Left lung (tissue), 14 donors: ENCODE measurements at places on chromosomes 3 and 15. TPM values are rescaled to one million over a fixed set of nuclear protein-coding genes. Genes with fewer than 3 reads are reported as not detected.

DNA sequence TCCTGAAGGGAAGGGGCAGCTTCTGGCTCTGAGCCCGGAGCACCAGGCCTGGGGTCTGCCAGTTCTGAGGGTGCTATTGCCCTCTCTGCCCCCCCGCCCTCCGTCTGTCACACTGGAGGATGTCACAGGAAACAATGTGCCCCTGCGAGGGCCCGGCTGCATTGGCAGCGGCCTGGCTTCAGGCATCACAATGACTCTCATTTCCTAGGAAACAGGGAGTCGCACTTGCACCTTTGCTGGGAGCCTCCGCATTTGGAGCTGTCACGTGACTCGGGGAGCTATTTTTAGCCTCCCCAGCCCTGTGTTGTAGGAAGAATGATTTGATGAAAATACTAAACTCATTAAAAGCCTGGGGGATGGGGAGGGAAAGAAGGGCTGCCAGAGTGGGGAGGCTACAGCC is 518.9 kb downstream of the SHQ1 start:
- no peak for DNase-seq
- H3K27ac ChIP-seq, result no peak overlapping the region
- no peaks in the 10 kb centered on the region for H3K27me3 ChIP-seq
- no peaks in the 10 kb centered on the region for H3K36me3 ChIP-seq
- peaks cover 10% of the 10 kb centered on the region for H3K4me1 ChIP-seq

GRCh38 chr15:22811640-22812039 is 25.2 kb downstream of the NIPA1 start:
- peaks cover 4% of the 10 kb centered on the region for H3K36me3 ChIP-seq
- no peak overlapping the region for H3K4me3 ChIP-seq
- no peak overlapping the region for H3K27ac ChIP-seq
- no peak for DNase-seq
- no peaks in the 10 kb centered on the region for H3K27me3 ChIP-seq

The SLC22A14 gene
- 0.18 TPM for total RNA-seq

GRCh38 chr15:65724464-65725215 is 67.5 kb downstream of the DENND4A start:
- H3K36me3 ChIP-seq, result no peaks in the 10 kb centered on the region
- DNase-seq, result peak; percentile 52

DNA sequence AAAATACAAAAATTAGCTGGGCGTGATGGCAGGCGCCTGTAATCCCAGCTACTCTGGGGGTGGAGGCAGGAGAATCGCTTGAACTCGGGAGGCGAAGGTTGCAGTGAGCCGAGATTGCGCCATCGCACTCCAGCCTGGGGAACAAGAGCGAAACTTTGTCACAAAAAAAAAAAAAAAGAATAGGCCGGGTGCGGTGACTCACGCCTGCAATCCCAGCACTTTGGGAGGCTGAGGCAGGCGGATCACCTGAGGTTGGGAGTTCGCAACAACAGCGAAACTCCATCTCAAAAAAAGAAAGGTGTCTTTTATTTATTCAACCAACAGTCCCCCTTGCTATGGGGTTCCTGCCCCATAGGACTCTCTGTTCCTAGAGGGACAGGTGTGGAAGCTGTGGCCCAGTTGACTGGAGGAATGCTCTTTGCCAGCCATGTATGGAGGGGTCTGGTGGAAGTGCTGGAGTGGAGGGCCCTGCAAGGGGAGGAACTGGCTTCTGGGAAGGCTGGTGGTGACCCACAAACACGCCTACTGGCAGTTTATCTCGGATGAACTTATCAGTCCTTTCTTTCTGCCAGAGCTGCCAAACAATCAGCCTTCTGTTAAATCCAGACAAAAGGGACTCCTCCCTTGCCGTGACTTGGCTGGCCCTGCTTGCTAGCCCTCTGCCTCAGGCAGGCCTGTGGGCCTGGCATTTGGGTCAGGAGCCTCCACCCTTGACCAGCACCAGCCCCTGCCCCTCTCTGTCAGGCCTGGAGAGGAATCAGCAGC is 4.6 kb upstream of the DAG1 start:
- peaks cover 40% of the 10 kb centered on the region for H3K4me1 ChIP-seq
- no peaks in the 10 kb centered on the region for H3K36me3 ChIP-seq
- DNase-seq, result no peak
- no peak overlapping the region for H3K27ac ChIP-seq

The MYLK gene
- 175 TPM for total RNA-seq

DNA sequence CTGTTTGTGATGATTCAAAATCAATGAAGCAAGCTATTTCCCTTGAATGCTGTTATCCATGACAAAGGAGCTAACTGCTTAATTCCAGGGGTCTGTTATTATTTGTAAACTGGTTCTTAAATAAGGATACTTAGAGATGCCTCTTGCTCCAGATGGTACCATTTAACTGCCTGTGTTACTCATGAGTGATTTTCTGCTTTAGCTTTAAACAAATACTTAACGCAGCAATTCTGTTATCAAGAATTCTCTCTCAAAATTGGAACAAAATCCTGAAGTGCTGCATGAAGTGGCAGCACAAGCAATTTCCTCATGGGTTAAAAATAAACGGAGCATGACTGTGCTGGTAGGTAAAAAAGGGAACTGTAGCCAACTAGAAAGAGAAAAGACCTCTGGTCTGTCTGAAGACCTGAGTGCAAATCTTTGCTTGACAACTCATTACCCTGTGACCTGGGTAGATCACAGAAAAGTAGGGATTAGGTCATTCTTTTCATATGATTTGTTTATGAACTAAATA is 62.5 kb upstream of the GBE1 start:
- H3K27ac ChIP-seq, result no peak overlapping the region
- H3K4me1 ChIP-seq, result no peaks in the 10 kb centered on the region
- peak; percentile 5 for DNase-seq

The CCDC54 gene
- not detected for total RNA-seq

DNA sequence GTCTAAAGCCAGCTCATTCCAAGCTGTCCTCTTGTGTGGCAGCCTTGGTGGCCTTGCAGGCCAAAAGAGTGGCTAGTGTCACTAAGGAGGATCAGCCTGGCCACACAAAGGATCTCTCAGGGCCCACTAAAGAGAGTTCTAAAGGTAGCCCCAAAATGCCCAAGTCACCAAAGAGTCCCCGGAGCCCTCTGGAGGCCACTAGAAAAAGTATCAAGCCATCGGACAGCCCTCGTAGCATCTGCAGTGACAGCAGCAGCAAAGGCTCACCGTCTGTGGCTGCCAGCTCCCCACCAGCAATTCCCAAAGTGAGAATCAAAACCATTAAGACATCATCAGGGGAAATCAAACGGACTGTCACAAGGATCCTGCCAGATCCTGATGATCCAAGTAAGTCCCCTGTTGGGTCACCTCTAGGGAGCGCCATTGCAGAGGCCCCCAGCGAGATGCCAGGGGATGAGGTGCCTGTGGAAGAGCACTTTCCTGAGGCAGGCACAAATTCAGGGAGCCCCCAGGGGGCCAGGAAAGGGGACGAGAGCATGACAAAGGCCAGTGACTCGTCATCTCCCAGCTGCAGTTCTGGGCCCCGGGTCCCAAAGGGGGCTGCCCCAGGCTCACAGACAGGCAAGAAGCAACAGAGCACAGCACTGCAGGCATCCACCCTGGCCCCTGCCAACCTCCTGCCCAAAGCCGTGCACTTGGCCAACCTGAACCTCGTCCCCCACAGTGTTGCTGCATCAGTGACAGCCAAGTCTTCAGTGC is 33.5 kb upstream of the ALPK3 start:
- H3K27me3 ChIP-seq, result no peaks in the 10 kb centered on the region
- H3K27ac ChIP-seq, result no peak overlapping the region
- H3K36me3 ChIP-seq, result peaks cover 3% of the 10 kb centered on the region
- DNase-seq, result no peak
- H3K4me1 ChIP-seq, result peaks cover 36% of the 10 kb centered on the region

GRCh38 chr3:141505166-141505565 is 18.3 kb downstream of the RASA2 start:
- H3K4me1 ChIP-seq, result peaks cover 16% of the 10 kb centered on the region
- no peak overlapping the region for H3K4me3 ChIP-seq
- H3K36me3 ChIP-seq, result no peaks in the 10 kb centered on the region
- no peaks in the 10 kb centered on the region for H3K27me3 ChIP-seq

The ITIH1 gene
- not detected for total RNA-seq

DNA sequence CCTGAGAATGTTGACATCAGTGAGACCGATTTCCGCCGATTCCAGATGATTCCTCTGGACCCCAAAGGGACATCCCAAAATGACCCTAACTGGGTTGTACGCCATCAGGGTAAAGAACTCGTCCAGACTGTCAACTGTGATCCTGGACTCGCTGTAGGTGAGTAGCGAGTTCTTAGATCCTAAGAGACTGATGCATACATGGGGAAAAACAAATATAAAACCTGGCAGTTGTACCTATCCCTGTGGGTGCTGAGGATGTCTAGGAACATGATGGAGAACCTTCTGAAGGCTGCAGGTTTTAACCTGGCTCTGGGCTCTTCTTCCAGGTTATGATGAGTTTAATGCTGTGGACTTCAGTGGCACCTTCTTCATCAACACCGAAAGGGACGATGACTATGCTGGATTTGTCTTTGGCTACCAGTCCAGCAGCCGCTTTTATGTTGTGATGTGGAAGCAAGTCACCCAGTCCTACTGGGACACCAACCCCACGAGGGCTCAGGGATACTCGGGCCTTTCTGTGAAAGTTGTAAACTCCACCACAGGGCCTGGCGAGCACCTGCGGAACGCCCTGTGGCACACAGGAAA is 12.3 kb downstream of the THBS1 start:
- no peak overlapping the region for H3K4me3 ChIP-seq
- H3K27ac ChIP-seq, result no peak overlapping the region
- H3K4me1 ChIP-seq, result no peaks in the 10 kb centered on the region
- H3K27me3 ChIP-seq, result no peaks in the 10 kb centered on the region

DNA sequence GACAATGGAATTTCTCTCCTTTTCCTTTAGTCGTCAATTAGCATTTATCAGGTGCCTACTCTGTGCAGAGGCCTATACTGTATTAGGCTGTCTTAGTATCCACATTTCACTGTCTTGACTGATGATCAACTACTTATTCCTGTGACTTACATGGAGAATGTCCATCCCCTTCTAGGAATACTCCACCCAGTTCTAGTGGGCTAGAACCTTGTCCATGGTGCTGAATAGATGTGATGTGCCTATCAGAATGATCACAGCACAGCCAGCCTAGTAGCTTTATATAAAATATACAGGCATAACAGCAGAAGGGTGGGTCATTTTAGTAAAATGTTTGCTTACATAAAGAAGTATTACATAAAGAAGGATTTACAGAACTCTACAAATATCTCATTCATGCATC is 621.4 kb downstream of the PDCD6IP start:
- no peaks in the 10 kb centered on the region for H3K36me3 ChIP-seq
- no peaks in the 10 kb centered on the region for H3K27me3 ChIP-seq
- DNase-seq, result no peak
- H3K4me1 ChIP-seq, result no peaks in the 10 kb centered on the region
- H3K27ac ChIP-seq, result no peak overlapping the region

DNA sequence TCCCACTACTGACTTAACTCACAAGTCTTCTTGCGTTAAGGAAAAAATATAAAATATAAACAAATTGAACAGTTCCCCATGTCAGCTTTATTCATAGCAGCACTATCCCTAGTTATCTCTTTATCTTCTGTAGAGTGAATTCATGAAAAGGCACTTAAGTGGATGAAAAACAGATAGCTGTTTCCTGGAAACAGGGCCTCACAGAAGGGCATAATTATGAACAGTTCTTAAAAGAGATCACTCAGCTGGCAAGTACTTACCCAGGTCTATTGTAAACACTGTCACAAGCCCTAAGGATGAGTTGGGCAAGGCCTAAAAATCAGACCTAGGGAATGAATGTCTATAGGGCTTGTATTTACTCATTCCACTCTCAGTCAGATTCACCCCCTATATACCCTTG is 10.7 kb downstream of the MB21D2 start:
- H3K4me3 ChIP-seq, result no peak overlapping the region
- H3K36me3 ChIP-seq, result no peaks in the 10 kb centered on the region
- no peak for DNase-seq
- H3K27me3 ChIP-seq, result no peaks in the 10 kb centered on the region
- H3K4me1 ChIP-seq, result no peaks in the 10 kb centered on the region

- H3K4me1 ChIP-seq, result peaks cover 10% of the 10 kb centered on the region
- no peaks in the 10 kb centered on the region for H3K27me3 ChIP-seq
- no peak overlapping the region for H3K27ac ChIP-seq
- no peak for DNase-seq
- no peaks in the 10 kb centered on the region for H3K36me3 ChIP-seq
These were observed 4.7 kb downstream of the IP6K1 start for GRCh38 chr3:49781415-49782199.

The ANKDD1A gene
- total RNA-seq, result 3.4 TPM

GRCh38 chr15:74781431-74782258 is at the start of gene CSK:
Gene CSK, plus strand, starts transcription at chr15:74782080. Its CDS starts 16,218 bp downstream, at chr15:74798298.
- H3K36me3 ChIP-seq, result no peaks in the 10 kb centered on the region
- peak within 1 kb of the TSS; percentile 91 for H3K27ac ChIP-seq
- H3K27me3 ChIP-seq, result no peaks in the 10 kb centered on the region
- H3K4me1 ChIP-seq, result peaks cover 87% of the 10 kb centered on the region

DNA sequence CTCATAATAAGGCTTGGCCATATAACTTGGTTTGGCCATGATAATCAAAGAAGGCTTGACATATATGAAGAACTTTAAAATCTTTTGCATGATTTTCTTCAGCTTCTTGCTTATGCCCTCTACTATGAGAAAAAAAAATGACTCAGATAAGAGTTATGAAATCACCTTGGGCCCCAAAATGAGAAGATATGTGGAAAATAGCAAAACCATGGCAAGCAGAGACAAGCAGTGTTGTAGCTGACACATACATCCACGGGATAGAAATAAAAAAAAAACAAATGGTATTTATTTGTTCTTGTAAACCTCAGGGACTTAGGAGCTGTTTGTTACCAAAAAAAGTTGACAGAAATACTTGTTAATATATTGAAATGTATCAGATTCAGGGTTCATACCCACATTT is 614.8 kb upstream of the BCHE start:
- H3K4me1 ChIP-seq, result no peaks in the 10 kb centered on the region
- no peak for DNase-seq
- no peak overlapping the region for H3K27ac ChIP-seq
- H3K4me3 ChIP-seq, result no peak overlapping the region
- no peaks in the 10 kb centered on the region for H3K36me3 ChIP-seq

DNA sequence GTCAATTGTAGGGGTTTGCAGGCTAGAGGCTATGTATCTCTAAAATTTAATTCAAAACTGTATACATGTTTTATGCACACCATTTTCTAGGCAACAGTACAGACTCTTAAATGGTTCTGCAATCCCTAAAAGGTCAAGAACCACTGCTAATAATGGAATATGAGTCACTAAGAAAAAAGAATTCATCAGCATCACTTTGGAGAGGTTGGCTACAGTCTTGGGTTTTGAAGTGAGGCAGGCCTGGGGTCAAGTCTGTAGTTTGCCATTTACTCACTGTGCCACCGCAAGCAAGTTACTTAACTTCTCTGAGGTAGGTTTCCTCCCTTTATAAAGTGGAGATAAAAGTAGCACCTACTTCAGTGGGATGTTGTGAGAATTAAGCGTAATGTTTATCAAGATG is 33.7 kb downstream of the THRB start:
- no peaks in the 10 kb centered on the region for H3K4me1 ChIP-seq
- no peak overlapping the region for H3K27ac ChIP-seq
- DNase-seq, result no peak
- H3K4me3 ChIP-seq, result no peak overlapping the region

DNA sequence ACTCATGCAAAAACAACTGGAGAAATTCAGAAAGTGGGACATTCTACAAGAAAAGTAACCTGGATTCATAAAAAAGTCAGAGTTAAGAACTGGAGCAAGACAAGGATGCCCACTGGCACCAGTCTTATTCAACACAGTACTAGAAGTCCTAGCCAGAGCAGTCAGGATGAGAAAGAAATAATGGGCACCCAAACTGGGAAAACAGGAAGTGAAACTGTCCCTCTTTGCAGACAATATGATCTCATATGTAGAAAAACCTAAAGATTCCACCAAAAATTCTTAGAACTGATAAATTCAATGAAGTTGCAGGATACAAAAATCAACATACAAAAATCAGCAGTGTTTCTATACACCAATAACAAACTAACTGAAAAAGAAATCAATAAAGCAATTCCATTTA is 37.4 kb downstream of the TXNRD3 start:
- no peaks in the 10 kb centered on the region for H3K36me3 ChIP-seq
- no peaks in the 10 kb centered on the region for H3K27me3 ChIP-seq
- no peaks in the 10 kb centered on the region for H3K4me1 ChIP-seq
